Substantia nigra (tissue), 51 donors: ENCODE measurements at places on chromosomes 1 and 21.

DNA sequence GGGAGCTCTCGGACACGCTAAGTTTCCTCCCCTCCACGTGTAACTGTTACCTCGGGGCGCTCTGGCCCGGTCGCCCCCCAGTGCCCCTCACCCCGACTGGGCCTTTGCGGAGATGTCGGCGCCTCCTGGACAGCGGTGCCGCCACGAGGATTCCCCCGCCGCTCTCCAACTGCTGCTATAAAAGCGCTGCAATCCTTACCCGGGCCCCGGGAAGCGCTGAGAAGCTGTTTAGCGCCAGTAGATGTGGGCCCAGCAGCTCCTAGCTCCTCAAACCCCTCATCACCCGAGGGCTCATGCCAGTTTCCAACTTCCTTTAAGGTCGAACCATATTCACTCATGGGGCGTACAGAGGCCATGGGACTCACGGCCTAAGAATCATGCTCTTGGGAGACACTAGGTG lies 361 bp upstream of the LMX1A start:
- DNase-seq: no peak

DNA sequence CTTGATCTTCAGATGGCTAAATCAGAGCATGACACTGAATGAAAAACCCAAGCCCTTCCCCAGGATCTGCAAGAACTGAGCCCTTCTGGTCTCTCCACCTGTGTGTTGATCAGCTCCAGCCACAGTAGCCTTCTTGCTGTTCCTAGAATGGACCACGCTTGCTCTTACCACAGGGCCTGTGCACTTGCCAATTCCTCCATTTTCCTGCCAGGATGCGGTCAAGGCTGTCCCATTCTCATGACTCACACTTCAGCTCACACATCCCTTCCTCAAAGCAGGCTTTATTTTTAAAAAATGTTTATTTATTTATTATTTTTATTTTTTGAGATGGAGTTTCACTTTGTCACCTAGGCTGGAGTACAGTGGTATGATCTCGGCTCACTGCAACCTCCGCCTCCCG lies 43.6 kb upstream of the GRHL3 start:
- DNase-seq: no peak

- no peak for DNase-seq
Measured at GRCh38 chr1:53057127-53057526, 4.9 kb upstream of the PODN start.

- DNase-seq: no peak
Measured at GRCh38 chr1:101550581-101550980, 313.8 kb downstream of the S1PR1 start.

DNA sequence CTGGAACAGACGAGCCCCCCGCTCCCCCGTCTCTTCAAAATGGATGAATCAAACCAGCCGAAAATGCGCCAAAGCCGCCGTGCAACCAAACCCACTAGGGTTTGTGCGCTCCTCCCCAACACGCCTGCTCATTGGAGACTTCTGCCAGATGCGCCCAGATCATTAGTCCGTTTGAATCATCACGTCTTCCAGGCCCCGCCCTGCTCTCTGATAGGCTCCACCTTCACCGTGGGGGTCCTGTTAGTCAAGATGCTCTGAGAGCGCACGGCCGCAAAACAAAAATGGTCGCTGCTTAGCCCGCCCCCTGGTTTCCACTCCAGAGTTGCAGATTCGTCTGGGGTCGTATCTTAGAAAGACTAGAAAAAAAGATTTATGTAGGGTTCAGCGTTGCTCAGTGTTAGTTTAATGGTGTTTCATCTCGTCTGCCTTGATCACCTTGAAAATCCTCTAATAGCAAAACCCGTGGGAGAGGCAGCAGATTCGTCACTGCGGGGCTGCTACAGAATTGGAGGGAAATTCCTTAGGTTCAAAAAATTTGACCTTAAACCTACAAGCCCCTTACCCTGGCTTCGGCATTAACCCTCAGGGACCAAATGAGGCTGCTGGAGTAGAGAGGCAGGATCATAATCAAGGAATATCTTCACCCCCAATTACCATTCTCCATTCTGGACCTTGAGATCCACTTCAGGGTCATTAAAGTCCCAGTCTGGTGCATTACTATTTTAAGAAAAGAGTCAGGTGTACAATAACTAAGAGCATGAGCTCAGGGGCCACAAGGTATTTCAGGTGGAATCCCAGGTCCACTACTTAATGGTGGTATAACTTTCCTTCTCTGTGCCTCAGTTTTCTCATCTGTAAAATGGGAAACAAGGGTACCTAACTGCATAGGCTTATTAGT lies at the start of gene NUCKS1:
Gene NUCKS1, minus strand, starts transcription at position 45 of the 898 bp plus-strand sequence. CDS start 209 bp downstream, outside the sequence.
- DNase-seq: peak; percentile 97

GRCh38 chr1:20787840-20788795 lies 1.0 kb upstream of the HP1BP3 start:
- no peak for DNase-seq

- no peak for DNase-seq
Measured at GRCh38 chr1:213925531-213926182, 62.1 kb upstream of the PROX1 start.

GRCh38 chr1:18619467-18619835 lies 11.2 kb upstream of the PAX7 start:
- no peak for DNase-seq

DNA sequence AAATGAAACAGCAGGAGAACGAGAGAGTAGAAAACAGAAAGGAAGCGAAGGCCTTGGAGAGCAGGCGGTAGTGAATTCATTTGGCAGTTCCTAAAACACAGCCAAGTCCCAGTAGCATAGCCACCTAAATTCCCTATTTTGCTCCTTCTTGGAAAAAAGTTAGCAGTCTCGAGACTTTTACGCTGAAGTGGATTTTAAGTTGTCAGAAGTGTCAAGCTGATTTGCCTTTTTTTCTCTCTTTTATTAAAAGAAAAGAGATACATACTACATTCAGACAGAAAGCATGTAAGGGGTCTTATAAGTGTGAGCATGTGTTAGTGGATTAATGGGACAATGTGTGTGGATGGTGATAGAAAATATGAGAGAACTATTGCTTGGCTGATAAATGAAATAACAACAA lies 19.2 kb downstream of the NFIA start:
- DNase-seq: no peak

DNA sequence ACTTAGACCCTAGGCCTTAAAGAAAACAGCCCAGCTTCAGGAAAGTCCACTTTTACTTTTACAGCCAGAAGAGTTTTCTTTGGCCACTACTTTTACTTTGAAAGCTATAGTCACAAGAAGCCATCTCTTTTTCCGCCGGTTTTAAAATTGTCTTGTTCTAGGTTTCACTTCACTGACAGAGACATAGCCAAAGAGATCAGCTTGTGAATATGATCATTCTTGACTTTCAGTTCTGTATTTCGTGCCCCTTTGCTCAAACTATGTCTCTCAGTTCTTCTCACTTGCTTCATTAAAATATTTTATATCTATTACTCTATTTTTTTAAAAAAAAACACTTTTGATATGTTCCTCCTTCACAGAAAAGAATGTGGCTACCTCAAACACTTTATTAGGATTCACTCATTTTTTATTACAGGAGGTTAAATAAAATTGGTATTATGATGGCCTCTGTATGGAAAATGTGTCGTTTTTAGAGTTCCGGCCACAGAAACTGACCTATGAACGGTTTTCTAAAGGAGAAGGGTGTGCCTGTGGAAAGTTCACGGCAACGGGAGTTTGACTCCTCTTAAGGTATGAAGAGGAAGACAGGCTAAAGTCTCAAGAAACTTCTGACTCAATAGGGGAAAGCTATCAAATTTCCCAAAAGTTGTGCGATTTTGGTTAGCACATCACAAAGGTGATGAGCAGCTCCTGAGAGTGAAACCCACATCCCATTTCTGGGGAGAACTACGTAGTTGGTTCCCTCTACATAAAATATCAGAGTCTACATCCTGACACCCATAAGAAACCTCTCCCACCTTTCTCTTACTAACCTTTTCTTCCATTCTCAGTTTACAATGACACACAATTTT lies 1.2 kb downstream of the MCOLN2 start:
- no peak for DNase-seq

DNA sequence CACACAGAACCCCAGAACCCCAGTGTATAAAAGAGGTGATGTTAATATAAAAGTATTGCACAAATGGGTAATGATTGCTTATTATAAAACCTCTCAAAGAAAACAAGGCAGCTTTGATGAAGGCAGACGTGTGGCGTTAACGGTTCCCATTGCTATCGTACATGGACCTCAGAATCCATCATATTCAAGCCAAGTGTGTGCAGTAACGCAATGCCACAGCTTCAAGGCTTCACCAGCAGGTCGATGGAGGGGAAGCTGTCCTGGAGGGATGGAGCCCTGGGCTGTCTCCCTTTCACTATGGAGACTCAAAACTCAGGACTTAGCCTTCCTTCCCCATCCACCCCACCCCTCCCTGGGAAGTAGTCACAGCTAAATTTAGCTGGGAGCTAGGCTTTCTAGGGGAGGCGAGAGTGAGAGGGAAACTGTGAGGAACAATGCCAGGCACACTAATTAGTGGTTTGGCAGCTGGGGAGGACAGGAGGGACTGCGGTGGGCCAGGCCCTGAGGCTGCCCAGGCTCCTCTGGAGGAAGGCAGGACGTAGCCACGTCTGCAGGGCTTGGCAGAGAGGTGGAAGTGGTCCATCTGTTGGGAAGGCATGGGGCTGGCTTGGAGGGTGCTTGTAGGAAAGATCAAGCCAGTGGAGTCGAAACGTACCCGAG lies 121.2 kb downstream of the HMGB4 start:
- DNase-seq: no peak

DNA sequence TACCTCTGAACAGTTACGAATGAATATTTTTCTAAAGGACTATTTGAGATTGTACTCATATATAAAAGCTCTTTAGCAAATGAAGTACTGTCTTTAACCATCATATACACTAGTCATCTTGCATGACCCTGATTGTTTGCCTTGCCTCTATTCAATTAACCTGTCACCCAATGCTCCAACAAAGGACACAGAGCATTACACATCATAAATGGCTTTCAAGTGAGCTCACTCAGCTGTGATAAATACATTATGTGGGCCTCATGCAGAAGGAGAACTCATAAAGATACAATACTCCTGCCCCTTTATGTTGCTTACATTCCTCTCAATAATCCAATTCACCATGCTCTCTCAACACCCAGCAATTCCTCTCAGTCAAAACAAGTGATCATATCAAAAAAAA lies 993.0 kb upstream of the PRMT6 start:
- DNase-seq: no peak
